SK-N-SH treated with all-trans-retinoic acid at 6 μM for 48 hours (cell line): ENCODE measurements at places on chromosomes 12 and 14.

GRCh38 chr14:64196056-64196455 is 98.1 kb downstream of the ESR2 start:
- no peak for ATAC-seq

DNA sequence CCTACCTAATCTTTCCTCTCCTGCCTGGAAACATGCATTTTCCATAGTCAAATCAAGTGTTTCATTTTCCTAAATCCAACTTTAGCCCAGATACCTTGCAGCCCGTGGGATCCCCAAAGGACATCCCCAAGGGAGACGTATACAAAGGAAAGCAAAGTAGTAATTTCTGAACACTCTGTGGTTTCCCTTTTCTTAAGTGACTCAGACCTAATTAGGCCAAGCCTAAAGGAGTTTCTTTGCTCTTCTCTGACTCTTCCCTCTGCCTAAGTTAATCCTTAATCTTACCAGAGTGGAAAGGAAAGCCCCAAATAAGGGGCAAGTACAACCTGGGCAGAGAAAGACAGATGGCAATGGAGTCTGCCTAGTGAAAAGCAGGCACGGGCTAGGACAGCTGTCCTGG is 250.3 kb downstream of the SPTSSA start:
- no peak for ATAC-seq

DNA sequence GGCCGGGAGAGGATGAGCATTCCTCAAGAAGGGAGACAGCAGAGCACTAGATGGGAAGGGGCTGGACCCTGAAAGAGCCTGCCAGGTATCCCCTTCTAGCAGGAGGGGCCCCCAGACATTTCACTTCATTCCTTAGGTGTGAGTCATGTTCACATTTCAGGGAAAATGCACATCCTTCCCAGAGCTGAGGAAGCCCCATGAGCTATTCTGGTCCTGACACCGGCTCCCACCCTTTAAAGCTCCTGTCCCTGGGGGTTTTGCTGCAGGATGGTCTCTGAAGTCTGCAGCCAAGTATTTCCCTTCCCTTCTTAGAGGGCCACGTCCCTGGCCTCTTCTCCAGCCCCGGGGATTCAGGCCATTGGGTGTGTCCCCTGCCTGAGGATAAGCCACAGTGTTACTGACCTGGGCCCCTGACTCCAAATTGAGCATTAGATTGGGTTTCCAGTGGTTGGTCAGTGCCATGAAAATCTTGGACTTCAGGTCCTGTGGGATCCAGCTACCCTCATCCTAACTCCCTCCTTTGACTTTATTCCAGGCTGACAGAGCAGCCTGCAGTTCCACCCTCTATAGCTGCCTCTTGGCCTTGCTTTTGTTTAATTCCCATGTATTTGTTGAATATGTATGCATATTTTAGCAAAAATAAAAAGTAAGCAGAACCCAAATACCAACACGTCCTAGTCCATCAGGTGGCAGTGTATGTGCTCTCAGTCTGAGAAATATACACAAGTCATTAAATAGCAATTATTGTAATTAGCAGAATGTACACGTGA is 267.1 kb downstream of the CACNA1C start:
- ATAC-seq: peak; percentile 75

DNA sequence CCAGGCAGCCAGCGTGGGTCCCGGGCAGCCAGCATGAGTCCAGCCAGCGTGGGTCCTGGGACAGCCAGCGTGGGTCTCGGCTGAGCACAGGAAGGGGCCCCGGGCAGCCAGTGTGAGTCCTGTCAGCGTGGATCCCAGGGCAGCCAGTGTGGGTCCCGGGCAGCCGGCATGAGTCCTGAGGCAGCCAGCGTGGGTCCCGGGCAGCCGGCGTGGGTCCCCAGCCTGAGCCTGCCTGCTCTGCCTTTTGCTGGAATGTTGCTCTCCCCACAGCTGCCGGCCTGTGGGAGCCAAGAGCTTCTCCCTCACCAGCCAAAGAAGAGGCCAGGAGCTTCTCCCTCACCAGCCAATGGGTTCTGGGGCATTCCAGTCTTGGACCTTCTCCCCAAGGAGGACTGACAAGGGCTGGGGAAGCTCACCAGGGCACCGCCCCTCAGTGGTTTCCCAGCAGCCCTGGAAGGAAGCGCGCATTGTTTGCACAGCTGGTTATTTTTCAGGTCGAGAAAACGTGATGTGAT is 15.0 kb upstream of the RFLNA start:
- no peak for ATAC-seq

GRCh38 chr14:101065246-101065645 is 161.7 kb upstream of the RTL1 start:
- ATAC-seq: no peak

- ATAC-seq: no peak
Measured at GRCh38 chr14:23137192-23137812, 18.2 kb upstream of the CEBPE start.

DNA sequence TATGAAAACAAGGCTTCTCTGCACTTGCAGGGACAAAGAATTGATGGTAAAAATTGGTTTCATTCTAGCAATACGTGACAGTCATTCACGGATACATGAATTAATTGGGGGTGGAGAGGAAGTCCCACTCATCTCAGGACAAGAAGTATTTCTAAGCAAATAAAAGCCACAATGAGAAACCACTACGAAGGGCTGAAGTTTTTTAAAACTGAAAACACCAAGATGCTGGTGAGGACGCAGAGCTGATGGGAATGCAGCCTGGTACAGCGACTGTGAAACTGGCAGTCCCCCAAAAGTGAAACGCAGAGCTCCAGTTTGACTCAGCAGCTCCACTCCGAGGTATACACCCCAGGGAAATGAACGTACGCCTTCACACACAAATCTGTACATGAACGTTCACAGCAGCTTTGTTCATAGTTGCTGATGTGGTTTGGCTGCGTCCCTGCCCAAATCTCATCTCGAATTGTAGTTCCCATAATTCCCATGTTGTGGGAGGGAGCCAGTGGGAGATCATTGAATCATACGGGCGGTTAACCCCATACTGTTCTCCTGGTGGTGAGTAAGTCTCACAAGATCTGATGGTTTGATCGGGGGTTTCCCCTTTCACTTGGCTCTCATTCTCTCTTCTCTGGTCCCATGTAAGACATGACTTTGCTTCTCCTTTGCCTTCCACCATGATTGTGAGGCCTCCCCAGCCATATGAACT is 89.0 kb downstream of the SCARB1 start:
- ATAC-seq: no peak

GRCh38 chr12:31582155-31582554 is 8.8 kb downstream of the DENND5B start:
- ATAC-seq: no peak
